ENCODE measurements at places on chromosomes 2 and 18. TPM values are rescaled to one million over a fixed set of nuclear protein-coding genes. Genes with fewer than 3 reads are reported as not detected.

DNA sequence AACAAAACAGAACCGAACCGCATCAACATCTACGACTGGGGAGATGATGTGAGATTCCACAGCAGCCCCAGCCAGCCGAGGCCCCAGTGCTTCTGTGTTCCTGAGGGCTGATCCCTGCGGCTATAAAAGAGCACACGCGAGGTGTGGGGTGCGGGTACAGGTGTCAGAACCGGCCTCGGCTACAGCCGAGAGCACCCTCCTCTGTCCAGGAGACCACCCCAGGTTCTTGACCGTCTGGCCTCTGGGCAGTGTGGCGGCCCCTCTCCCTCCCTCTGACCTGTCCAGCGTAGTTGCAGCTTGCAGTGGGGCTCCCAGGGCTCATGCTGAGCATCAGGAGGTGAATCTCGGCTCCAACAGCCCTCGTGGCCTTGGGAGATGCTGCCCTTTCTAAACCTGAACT, 23.7 kb downstream of the RTP5 start:
- no peak for ATAC-seq

Gene CXCR2
- total RNA-seq, result 18.7 TPM

Gene POTEJ
- total RNA-seq, result not detected

- no peak for ATAC-seq
Measured at GRCh38 chr18:79501006-79501405, 105.3 kb downstream of the NFATC1 start.

Gene VWA3B
- total RNA-seq, result 0.40 TPM

Data from esophagus mucosa (tissue), 1 donor.